ENCODE measurements at places on chromosomes 4 and X.

DNA sequence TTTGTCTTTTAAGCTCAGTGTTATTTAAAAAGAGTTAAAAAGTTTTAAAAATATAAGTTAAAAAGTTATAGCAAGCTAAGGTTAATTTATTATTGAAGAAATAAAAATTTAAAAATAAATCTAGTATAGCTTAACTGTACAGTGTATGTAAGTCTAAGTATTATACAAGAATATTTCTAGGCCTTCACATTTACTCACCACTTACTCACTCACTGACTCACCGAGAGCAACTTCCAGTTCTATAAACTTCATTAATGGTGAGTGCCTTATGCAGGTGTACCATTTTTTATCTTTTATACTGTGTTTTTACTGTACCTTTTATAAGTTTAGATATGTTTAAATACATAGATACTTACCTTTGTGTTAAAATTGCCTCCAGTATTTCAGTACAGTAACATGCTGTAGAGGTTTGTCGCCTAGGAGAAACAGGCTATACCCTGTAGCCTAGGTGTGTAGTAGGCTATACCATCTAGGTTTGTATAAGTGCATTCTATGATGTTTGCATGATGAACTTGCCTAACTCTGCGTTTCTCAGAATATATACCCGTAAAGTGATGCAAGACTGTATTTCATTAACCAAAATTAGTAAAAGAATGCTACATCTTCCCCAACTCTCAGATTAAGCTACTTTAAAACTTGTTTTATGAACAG, 202.9 kb downstream of the CFAP299 start:
- peak; percentile 40 for DNase-seq

DNA sequence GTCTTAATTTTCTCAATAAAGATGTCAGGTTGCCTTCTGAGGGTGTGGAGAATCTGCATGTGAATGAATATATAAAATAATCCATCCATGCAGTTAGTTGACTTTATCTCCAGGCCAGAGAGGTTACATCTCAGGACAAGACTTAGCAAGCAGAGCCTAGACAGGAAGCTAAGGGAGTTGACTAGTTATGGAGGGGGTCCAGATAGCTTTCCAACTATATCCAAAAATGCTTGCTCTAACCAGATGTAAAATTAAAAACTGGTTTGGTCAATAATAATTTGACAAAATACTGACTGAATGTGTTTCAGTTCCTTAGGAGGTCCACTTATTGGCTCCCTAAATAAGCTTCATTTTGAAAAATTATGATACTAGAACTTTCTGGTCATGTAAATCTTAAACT, 101.4 kb downstream of the PAPSS1 start:
- no peak for DNase-seq

DNA sequence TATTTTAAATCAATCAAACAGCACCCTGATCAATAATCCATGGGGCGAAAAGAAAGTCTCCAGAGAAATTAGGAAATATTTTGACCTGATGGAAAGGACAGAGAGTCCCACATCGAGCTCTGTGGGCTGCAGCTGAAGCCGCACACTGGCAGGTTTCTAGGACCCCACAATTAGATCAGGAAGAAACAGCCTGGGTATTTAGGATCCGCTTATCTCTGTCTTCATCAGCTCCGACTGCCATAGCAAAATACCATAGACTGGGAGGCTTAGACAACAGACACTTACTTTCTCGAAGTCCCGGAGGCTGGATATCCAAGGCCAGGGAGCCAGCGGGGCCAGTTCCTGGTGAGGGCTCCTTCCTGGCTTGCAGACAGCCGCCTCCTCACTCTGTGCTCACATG, 36.4 kb downstream of the CCNQ start:
- DNase-seq = no peak

- DNase-seq = no peak
These were observed 409.3 kb downstream of the FAM47B start for GRCh38 chrX:35351795-35352483.

DNA sequence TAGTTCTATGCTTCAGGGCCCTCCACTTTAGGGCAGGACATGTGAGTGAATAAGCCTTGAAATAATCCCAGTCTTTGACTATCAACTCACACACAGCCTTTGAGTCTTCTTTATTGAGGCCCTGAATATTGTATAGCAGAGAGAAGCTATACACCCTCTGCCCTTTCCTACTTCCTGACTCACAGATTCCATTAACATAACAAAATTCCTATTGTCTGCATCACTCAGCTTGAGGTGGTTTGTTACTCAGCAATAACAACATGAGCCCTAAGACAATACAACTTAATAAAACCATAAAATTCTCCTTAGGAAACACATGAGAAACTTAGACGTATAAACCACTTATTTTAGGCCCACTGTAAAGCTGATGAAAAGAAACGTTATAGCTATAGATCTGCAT, 680.3 kb upstream of the DIAPH2 start:
- peak; percentile 51 for DNase-seq

- no peak for DNase-seq
These were observed 563.4 kb downstream of the DACH2 start for GRCh38 chrX:86711531-86712180.

DNA sequence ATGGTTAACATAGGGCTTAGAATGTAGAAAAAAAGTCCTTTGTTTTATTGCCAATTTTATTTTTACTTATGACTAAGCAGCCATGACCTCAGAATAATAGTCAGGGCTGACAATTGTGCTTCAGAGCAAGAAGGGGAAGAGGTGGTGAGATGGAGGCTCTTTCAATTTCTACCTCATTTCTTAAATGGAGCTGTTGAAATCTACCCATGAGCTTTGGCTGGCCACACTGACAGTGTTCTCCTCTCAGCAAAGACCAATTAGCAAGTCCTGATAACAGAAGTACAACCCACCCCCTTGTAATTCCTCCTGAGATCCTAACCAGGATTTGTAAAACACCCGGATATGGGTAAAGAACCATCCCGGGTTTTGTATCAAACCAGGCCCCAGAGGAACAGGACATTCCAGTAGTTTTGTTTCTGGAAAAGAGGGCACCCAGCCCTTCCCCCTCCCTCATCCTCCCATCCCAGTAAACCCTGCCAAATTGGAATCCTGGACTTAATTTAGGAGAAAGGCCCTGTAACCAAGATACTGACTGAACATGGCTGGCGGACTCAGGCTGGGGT, at the start of gene HEPH:
HEPH (plus strand) TSS at position 399 of the 563 bp plus-strand sequence. CDS start 6,324 bp downstream, outside the sequence.
- peak; percentile 72 for DNase-seq

GRCh38 chrX:101229170-101229569, 9.6 kb downstream of the DRP2 start:
- peak; percentile 89 for DNase-seq

DNA sequence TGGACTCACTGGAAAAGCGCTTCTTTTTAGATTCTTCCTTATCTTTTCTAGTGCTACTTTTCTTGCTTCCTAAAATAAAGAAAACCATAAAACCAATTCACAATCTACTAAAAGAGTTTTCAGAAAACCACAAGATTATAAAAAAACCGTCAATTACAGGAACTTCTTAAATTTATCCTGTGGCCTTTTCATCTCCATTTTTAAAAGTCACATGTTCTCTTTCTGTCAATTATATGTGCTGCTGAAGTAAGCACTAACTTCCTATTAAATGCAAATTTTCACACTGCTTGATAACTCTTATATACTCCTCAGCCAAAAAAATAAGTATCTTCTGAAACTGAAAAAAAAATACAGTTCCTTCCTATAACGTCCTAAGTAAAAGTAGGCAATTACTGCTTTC, 32.8 kb downstream of the CENPC start:
- no peak for DNase-seq

DNA sequence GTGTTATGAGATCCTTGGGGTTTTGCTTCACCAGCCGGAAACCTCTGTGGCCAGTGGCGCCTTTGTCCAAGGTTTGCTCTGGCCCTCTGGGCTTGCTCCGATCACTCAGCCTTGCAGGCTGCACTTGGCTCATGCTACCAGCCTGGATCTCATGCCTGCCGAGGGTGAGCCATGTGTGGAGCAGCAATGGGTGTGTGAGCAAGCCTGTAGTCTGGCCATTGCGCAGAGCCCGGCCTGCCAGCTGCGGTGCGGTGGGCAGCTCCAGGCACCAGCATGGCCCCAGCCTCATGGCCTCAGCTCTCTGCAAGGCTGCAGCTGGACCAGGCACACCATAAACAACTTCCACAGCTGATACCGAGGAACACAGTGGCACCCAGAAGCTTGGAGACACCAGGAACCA, 17.8 kb downstream of the SULT1B1 start:
- no peak for DNase-seq

GRCh38 chrX:41145920-41146608, 60.8 kb downstream of the USP9X start:
- DNase-seq = peak; percentile 84

DNA sequence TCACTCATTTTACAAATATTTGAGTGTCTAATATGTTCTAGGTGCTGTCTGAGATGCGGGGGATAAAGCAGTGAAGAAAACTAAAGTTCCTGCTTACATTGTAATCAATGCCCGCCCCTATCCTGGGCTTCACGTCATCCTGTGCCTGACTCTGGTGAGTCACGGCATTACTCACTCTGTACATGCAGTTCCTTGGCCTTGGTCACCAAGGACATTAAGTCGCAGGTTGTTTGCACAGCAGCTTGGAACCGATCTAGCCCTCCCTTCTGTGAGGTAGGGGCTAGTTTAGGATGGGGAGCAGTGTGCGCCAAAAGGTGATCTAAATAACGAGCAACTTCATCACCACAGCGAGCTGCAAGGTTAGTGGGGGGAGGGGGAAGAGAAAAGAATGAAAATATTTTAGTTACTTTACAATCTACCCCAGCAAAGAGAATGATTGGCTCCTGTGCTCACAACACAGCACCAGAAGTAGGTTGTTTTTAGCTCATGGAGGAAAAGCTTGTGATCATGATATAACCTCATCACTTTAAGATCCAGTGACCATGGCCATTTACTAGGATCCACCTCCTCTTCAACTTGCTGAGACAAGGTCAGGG, 48.0 kb upstream of the HDAC8 start:
- peak; percentile 73 for DNase-seq

- DNase-seq = peak; percentile 18
These were observed 626 bp downstream of the YTHDC1 start for GRCh38 chr4:68349279-68349648.

GRCh38 chr4:37562592-37562991, 123.6 kb downstream of the RELL1 start:
- DNase-seq = peak; percentile 5

DNA sequence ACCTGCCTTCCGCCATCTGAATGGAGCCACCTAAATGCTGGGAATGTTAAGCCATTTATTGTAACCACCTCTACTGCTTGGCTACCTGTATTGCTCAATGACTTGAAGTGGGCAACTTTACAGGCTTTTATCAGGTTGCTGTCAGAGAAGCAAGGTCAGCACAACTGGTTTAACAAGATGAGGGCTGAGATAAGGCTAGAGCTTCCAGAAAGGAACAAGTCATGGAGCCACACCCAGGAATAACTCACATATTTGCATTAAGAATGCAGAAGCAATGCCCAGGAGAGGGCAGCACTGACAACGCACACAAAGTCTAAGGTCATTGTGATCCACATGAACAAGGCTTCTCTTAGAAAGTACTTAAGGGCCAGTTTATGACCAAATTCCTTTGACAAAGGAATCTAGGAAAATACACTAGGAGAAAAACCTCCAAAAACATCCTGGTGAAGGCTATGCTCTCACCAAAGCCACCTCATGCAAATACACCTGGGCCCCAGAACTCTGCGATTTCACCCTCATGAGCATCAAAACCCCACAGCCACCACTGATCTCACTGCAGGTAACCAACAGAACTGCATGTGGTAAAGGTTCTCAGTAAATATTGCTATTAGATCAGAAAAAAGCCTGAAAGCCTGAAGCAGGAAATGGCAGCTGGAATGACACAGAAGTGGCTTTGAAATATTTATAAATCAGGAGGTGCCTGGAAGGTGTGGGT, 15.0 kb upstream of the STS start:
- peak; percentile 71 for DNase-seq

- peak; percentile 17 for DNase-seq
These were observed 9.3 kb downstream of the CETN2 start for GRCh38 chrX:152821145-152821765.
